ENCODE measurements at places on chromosomes 12 and 14.

GRCh38 chr12:93137656-93138612 lies 208.8 kb upstream of the EEA1 start:
- no peak for DNase-seq

GRCh38 chr12:96985515-96986362 lies 78.7 kb downstream of the NEDD1 start:
- DNase-seq = peak; percentile 44

DNA sequence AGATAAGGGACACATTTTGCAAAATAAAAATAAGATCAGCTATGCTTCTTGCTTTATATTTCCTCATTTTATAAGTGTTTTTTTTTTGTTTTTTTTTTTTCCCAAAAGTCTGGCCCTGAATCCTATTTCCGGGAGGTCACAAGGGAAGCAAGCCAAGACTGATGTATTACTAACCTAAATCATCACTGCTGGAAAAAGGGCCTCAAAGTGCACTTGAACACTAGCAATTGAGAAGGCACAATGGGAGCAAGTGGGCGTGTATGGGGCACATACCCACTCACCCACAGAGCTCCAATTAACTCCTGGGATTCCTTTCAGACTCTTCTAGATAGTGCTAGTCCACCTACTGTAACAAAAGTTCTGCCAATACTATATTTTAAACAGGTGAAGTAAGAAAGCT lies 58.8 kb downstream of the STON2 start:
- no peak for DNase-seq

DNA sequence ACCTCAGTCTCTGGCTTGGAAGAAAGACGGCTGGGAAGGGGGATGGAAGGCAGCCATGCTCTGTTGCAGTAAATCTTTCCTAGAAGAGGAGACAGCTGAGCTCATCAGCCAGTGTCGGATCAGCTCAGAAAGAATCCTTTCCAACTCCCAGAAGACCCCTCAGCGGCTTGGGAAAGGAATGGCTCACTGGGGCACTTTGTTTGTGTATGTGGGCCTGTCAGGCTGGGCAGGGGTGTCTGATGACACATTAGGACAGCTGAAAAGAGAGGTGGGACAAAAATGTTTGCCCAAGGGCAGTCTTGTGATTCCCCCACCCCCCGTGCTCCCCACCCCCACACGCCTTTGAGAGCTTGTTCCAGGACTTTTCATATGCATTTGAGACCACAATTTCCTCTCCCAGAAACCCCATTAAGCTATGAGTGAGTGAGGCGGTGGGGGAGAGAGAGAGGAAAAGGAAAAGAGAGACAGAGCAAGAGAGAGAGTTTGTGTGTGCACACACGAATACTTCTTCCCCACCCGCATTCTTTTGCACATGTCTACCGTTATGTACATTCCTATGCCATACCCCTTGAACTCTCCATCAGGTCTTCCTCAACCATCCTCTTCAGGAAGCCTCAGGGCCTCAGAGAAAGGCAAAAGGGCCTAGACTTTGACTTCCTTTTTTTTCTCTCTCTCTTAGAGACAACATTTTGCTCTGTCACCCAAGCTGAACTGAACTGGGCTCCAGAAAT lies 198.9 kb downstream of the ZFP36L1 start:
- DNase-seq = no peak

- DNase-seq = no peak
These were observed 234.4 kb upstream of the CLEC14A start for GRCh38 chr14:38490273-38490672.

Measured in CD4-positive, alpha-beta memory T cell (primary cell).